ENCODE measurements at places on chromosomes 2 and 18.

- DNase-seq, result peak; percentile 49
These were observed 11.5 kb upstream of the RNU2-63P start for GRCh38 chr2:88027697-88028389.

GRCh38 chr2:195666113-195666712, 9.2 kb downstream of the SLC39A10 start:
- DNase-seq, result no peak

DNA sequence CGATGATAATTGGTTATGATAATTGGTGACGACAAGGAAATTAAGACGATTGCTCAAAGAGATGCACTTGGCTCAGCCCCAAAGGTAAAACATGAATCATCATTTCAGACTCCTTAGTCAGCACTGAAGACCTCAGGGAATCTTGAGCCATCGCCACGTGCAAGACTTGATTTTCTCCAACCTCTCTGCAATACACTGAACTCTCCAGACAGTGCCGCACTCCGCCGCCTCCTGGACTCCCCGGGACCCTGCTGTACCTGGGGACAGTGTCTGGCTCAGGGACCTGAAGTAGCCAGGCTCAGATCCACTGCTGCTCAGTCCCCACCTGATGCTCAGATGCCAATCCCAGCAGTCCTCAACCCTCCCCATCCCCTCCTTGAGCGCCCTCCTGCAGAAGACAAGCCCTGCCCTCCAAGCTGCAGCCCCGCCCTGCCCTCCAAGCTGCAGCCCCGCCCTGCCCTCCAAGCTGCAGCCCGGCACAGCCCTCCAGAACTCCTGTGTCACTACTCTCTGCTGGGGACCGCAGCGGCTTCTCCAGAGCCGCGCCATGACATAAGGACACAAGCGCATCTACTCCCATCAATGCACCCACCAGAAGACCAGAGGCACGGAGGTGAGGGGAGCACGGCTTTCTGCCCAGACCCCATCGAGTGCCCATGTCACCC, 1.1 kb downstream of the TMEM18 start:
- DNase-seq, result peak; percentile 32

- DNase-seq, result no peak
These were observed 224.1 kb upstream of the DPP10 start for GRCh38 chr2:114218383-114218782.

DNA sequence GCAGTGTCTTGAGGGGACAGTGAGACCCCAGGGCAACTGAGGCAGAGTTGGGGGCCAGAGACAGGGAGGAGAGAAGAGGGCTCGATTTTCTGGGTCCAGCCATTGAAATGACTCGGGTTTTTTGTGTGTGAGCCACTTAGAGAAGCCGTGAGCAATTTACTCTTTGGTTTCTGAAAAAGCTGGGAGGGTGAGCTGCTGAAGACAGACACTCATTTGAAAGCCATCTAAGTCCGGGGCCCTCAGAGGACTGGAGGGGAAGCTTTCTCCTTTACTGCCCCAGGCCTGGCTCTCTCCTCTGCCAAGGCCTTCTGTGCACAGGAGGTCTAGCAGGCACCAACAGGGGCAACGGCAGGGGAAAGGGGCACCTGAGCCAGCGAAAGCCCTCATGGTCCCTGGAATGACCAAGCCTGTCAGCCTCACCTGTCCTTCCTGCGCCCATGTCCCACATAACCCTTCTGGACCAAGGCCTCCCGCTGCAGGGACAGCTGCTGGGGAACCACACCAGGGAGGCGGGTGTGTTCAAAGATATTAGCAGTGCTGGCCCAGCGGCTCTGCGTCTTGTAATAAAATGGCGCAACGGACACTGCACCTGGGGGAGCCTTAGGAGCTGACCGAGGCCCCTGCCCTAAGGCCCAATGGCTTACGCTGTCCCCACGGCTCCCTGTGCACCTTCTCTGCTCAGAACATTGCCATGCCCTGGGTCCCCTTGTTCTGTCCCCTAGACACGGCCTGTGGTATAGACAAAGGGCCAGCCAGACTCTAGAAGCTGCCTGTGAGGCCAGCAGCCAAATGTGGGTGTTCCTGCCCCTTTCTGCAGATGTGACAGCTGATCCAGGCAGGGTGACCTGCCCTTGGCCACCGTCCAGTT, 45.8 kb downstream of the HS6ST1 start:
- DNase-seq, result no peak

DNA sequence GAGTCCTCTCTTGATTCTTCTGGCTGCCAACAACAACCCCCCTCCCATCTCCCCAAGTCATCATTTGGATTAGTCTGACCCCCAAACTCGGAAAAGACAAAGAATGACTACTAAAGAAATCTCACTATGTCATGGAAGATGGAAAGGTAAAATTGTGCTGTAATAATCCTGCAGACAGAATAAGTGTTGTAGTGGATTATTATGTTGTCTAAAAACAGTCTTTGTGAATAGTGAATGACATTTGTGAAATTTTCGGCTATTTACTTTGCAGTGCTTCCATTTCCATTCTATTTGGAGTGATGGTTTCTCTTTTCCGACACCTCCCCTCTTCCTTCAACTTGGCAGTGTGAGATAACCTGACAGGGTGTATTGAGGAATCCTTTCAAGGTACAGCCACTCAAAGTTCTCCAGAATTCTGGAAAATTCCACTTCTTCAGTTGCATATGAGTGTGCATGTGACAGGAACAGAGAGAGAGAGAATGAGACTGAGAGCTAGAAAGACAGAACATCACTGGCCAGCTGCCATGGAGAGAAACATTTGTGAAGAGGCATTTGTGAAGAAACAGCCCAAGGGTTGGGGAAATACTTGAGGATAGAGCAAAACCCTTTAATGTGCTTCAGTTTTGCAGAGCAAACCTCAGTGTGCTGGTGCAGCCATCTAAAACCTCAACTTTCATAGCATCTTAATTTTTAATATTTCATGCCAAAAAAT, 141.9 kb upstream of the DLX2 start:
- no peak for DNase-seq

All from hematopoietic multipotent progenitor cell treated with erythropoietin and hydrocortisone succinate and interleukin-3 and kit ligand, for 8 days (in vitro differentiated cells).